ENCODE measurements at places on chromosomes 13 and 19.

DNA sequence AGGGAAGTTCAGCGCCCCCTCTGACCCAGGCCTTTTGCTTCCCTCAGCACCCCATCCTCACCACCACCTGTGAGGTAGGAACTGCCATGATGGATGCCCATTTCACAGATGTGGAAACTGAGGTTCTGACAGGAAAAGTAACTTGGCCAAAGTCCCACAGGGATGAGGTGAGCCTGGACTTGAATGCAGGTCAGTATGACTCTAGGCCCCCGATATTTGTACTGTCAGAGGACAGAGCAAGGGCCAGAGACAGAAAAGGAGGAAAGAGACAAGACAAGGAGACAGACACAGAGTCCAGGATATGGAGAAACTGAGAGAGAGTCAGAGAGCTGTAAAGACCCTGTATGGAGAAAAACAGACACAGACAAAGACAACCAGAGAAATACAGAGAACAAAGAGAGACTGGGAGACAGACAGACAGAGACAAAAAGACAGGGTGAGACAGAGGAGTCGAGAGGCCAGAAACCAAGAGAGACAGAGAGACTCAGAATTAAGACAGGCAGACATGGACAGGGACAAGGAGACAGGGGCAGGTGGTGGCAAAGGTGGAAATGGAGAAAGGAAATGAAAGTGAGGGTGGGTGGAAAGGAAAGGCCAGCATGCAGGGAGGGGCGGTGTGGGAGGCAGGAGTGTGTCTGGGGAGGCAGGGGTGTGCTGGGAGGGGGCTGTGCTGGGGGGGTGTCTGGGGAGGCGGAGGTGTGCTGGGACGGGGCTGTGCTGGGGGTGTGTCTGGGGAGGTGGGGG is 5.0 kb downstream of the ERFL start:
- no peak for DNase-seq

- no peak for DNase-seq
These were observed 67.6 kb downstream of the COL4A2 start for GRCh38 chr13:110374431-110375370.

DNA sequence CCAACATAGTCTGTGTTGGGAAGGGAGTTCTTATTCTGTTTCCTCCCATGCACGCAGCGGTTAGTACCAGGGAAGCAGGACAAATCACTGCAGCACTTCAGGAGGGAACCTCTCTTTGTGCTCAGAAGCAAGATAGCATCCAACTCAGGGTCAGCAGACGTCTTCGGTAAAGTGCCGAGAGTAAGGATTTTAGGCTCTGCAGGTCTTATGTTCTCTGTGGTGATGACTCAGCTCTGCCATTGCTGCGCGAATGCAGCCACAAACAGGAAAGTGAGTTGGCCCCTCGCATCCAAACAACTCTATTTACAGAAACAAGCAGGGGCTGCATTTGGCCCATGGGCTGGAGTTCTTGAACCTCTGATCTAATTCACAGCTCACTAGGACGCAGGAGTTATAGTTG is 122.1 kb upstream of the SPATA13 start:
- DNase-seq = peak; percentile 22

GRCh38 chr19:38063928-38064327 is 156.9 kb downstream of the SIPA1L3 start:
- DNase-seq = no peak

- no peak for DNase-seq
These were observed 55.2 kb upstream of the UBAC2 start for GRCh38 chr13:99145461-99145860.

GRCh38 chr13:83943530-83944279 is 61.4 kb upstream of the SLITRK1 start:
- DNase-seq = no peak

GRCh38 chr19:3507371-3508120 is 1.4 kb downstream of the FZR1 start:
- no peak for DNase-seq

DNA sequence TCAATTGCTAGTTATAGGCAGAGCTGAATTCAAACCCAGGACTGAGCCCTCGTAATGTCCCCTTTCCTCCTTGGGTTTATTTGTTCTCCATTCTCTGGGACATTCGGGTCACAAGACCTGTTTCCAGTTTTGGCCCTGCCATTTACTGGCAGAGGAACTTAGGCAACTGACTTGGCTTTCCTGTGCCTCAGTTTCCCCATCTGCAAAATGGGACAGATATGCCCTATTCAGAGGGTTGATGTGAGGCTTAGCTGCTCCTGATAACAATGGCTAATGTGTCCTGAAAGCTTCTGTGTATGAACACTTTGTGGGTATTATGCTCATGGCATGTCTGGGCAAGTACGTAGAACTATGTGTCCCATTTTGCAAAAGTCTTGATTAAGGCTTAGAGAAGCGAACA is 996 bp downstream of the ZNF524 start:
- DNase-seq = no peak

GRCh38 chr19:13864667-13865570 is 12.0 kb upstream of the NANOS3 start:
- no peak for DNase-seq

GRCh38 chr19:39409208-39410016 is 2.8 kb downstream of the ZFP36 start:
- DNase-seq = peak; percentile 73

- DNase-seq = no peak
These were observed 198.4 kb downstream of the POU4F1 start for GRCh38 chr13:78404846-78405360.
